GM10248 (cell line): ENCODE measurements at places on chromosomes 2 and 18.
A peak's percentile ranks its signal among the peaks of the same experiment; 100 is the strongest.

GRCh38 chr18:67135981-67136380 is 380.5 kb downstream of the DSEL start:
- no peak for DNase-seq

GRCh38 chr2:164642268-164642667 is 21.0 kb upstream of the GRB14 start:
- DNase-seq: no peak

DNA sequence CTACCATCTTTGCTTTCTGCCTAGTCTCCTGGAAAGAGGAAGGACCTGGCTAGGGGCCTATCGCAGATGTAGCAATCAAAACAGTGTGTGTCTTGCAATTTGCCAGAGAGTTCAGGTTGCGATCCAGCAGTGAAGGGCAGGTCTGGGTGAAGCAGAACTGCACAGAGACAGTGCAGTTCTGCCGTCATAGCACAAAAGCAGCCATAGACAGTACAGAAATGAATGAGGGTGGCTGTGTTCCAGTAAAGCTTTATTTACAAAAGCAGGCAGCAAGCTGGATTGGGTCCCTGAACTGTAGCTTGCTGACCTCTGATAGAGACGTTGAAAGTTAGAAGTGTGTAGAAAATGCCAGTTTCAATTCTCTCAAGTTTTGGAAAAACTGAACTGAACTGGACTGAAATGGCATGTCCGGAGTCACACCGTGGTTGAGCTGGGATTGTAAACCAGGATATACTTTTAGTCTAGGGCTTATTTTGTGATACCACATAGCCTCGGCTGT is 186.8 kb downstream of the LTBP1 start:
- no peak for DNase-seq

- DNase-seq: peak; percentile 25
Observed at GRCh38 chr2:64017811-64018700, 1.2 kb downstream of the VPS54 start.

- DNase-seq: no peak
Observed at GRCh38 chr2:219219784-219220532, 1.2 kb upstream of the ABCB6 start.

DNA sequence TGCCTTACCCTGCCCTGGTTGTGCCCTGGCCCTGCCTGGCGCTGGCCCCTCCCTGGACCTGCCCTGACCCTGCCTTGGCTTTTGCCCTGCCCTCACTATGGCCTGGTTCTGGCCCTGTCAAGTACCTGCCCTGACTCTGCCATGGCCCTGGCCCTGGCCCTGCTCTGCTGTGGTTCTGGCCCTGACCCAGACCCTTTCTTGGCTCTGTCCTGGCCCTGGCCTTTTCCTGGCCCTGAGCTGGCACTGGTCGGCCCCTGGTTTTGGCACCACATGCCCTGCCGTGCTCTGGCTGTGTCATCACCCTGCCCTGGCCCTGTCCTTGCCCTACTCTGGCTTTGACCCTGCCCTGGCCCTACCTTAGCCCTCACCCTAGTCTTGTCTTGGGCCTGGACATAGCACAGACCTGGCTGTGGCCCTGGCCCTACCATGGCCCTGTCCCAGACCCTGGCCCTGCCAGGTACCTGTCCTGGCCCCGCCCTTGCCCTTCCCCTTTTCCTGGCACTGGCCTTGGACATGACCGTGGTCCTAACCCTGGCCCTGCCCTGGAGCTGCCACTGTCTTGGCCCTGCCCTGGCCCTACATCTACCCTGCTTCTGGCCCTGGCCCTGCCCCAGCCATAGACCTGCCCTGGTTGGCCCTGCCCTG is 4.8 kb upstream of the ANKRD62 start:
- no peak for DNase-seq

DNA sequence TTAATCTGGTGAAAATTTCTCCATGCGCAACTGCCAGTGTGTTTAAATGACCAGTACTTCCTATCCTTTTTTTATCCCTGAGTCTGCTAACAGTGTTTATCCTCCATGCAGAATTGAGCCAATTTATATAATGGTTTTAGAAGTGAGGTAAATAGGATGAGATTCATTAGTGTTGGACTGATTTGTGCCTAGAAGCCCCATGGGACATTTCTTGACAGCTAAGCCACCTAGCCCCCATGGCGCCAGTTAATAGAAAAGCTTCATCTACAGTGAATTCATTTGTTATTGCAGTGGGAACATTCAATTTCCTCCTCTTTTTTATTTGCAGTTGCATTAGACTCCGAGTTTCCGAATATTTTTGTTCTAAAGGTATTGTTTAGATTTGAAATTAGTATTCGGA is 175.6 kb downstream of the ARL6IP6 start:
- DNase-seq: no peak

DNA sequence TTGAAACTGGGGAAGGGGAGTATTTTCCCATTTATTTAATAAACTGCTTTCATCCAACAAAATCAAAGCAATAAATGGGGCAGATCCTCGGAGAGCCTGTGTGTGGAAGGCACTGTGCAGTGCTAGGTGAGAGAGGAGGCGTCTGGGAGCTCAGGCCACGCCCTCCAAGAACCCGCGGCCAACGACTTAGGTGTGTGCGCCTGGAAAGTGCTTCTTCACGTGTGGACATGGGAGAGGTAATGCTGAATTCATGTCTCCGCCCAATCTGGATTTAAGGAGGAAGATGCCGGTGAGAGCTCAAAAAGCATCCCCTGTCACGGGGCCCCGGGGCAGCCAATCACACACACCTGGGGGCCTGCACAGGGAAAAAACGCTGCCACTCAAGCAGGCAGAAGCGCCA is 77.4 kb downstream of the HDAC4 start:
- DNase-seq: no peak

GRCh38 chr2:509888-510287 is 167.3 kb downstream of the TMEM18 start:
- DNase-seq: no peak

GRCh38 chr2:85410584-85411404 is 628 bp upstream of the CAPG start:
- DNase-seq: no peak

GRCh38 chr2:154394600-154394999 is 303.9 kb upstream of the KCNJ3 start:
- no peak for DNase-seq

GRCh38 chr2:71735676-71736075 is 282.3 kb downstream of the DYSF start:
- no peak for DNase-seq

DNA sequence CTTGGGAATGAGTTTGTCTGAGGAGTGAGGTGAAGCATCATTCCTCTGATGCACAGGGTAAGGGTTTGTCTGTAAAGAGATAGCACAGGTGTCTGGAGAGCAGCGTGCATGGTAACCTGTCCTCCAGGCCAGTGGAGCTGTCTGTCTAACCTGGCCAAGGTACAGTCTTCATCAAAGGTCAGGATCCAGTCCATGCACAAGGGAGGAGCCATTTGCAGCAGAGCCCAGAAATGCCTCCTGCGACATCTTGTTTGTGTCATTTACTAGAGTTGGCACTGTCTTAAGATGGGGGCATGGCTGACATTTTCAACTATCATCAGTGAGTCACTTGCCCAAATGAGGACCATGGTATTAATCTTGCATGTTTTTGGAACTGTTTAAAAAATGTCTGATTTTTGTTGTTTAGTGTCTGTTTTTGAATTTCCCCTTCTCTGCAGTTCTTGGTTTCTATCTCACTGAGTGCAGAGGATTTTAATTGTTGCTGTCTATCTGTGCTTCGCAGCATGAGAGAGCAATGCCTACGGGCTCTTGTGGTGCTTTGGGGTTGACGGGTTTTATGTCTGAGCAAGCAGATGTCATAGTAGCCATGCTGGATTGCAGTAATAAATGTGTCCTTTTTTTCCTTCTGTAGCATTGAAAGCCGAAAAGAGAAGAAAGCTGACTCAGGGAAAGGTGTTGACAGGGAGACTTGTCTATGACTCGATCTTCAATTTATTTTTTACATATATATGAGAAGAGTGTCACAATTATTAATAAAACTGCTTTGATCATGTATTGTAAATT is 91.3 kb downstream of the DPP4 start:
- no peak for DNase-seq

DNA sequence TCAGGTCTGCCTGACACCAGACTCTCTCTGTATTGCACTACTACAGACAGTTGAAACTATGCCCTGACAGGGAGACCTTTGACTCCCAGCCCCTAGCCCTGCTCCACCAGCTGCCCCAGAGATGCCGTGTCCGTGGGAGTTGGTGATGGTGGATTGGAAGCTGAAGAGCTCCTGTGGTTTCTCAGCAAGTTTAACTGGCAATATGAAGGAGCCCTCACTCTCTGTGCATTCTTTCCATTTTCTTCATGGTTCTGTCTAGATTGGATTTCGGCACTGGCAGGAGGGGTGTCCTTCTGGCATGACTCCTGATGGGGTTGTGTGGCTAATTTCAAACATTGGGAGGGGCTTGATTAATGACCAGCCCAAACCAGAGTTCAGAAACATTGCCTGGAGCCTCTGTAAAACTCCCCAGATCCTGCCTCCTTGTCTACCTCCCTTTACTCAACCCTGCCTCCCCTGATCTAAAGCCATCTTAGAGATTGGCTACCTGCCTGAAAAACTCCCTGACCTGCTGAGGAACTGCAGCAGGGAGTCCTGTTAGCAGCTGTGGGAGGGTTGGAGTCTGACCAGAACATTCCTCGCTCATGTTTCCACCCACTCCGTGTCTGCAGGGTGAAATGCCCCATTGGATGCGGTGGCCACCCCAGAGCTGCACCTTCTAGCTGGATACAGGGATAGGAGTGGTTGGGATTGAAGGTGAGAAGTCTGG is 206.9 kb upstream of the SPRED2 start:
- DNase-seq: no peak

- no peak for DNase-seq
Observed at GRCh38 chr2:71602581-71602980, 149.2 kb downstream of the DYSF start.

DNA sequence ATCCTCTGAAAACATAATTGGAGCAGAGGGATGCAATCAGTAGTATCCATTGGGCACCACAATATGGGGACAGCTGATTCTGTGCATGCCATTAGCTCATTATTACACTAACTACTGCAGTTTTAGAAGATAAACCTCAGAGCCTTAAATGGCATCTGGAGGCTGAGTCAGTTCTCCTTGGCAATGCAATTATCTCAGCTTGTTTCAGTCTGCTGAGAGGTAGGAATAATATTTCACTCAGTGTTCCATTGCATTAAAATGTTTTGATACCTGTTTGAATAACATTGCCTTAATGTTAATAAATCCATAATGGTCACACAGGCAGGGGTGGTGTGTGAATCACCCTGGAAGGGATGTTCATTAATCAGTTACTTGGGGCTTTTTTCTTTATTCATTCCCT is 309.6 kb downstream of the LRRTM1 start:
- DNase-seq: no peak

GRCh38 chr2:192634557-192634956 is 439.8 kb upstream of the TMEFF2 start:
- no peak for DNase-seq

DNA sequence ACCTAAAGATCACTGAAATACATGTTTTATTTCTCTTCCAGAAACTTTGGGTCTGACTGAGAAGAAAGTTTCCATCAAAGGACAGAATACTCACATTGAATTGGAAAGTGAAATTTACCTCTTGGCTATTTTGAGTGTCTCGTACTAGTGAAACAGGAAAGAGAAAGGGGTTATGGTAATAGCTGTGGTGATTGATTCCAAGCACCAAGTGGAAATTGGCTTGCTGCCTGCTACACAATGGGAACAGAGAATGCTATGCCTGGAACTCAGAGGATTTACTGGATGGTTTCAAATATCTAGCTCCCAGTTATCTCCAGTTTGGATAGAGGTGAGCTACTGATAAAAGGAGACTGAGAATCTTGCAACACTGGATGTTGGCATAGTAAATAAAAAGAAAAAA is 492.8 kb upstream of the FSIP2 start:
- DNase-seq: no peak

DNA sequence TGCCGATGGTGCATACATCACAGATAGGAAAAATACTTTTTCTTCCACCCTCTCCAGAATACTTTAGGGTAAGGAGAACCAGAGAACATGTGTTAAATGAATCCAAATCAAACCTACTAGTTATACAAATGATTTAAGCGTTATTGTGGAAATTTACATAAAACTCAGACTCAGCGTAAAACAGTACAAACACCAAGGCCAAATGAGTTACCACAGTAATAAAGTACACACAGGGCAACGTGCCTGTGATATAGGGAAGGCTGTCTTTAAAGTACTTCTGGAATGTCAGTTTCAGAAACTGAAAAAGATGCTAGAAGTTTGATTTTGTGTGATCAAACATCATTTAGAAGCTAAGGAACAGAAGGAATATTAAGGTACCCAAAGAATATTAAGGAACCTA is 46.9 kb downstream of the PTPRM start:
- DNase-seq: no peak

GRCh38 chr2:52145005-52145404 is 1113.1 kb upstream of the NRXN1 start:
- no peak for DNase-seq

GRCh38 chr2:233349005-233349998 is 5.0 kb upstream of the DGKD start:
- DNase-seq: peak; percentile 74

GRCh38 chr2:60042023-60042422 is 511.4 kb downstream of the BCL11A start:
- DNase-seq: no peak

DNA sequence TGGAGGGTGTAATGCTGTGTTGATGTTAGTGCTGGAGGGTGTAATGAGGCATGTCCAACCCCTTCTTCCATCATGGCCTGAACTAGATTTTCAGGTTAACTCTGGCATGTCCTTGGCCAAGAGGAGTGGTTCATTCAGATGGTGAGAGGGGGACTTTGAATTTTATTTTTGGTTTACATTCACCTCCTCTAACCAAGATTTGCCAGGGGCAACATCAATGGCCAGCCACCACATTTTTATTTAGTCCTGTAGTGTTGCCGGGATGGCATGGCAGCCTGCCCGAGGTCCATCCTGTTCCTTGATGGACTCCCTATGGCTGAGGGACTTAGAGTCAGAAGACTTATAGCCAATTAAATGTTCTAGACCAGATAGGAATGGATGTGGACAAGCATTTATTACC is 484.6 kb upstream of the HS6ST1 start:
- DNase-seq: no peak

DNA sequence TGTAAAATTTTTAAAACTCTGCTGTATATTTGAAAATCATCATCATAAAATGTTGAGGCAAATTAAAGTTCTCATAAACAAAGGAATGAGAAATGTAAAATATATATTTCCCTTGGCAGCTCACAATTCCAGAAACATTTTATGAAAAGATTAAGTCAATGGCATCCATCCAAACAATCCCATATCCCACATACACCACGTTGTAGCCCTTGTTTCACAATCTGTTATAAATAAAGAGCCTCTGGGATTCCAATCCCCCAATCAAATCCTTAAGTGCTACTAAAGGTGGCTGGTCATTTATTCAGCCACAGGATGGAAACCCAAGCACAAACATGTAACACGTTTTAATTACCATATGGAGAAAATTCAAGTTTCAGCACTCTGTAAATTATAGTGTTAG is 51.7 kb downstream of the GFPT1 start:
- no peak for DNase-seq

GRCh38 chr2:101433465-101433864 is 41.4 kb downstream of the RFX8 start:
- no peak for DNase-seq
